ENCODE measurements at places on chromosomes 16 and 17.

DNA sequence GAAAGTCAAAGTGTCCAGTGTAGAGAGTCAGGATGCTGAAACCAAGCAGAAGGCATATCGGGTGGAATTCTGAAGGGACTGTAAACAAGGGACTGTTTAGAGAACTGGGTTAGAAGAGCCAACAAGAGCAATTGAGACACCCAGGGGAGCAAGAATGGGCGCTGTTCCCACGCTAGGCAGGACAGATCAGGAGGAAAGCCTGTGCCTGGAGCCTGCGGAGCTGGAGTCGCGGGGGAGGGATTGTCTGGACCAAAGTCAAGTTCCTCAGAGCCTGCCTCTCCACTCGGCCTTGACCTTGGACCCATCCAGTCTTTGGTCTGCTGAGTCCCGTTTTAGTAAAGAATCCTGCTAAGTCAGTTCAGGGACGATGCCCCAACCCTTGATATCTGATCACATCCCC is 14.7 kb upstream of the KLHL36 start:
- no peak for DNase-seq

GRCh38 chr16:12321311-12321842 is 344.8 kb downstream of the SNX29 start:
- DNase-seq, result no peak

DNA sequence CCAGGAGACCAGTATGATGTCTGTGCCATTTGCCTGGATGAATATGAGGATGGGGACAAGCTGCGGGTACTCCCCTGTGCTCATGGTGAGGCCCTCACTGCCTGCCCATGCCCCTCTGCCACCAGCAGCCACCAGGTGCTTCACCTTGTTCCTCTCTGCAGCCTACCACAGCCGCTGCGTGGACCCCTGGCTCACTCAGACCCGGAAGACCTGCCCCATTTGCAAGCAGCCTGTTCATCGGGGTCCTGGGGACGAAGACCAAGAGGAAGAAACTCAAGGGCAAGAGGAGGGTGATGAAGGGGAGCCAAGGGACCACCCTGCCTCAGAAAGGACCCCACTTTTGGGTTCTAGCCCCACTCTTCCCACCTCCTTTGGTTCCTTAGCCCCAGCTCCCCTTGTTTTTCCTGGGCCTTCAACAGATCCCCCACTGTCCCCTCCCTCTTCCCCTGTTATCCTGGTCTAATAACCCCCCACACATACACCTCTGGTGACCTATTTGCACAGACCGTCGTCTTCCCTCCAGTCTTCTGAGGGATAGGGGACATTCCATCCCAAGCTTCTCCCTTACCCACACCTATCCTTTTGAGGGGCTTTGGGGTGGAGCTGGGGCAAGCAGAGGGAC is 3.7 kb downstream of the PFN1 start:
- no peak for DNase-seq

- DNase-seq, result peak; percentile 57
Measured at GRCh38 chr17:3927628-3928340, 11.5 kb upstream of the P2RX1 start.

GRCh38 chr16:81693744-81694303 is 85.3 kb upstream of the PLCG2 start:
- no peak for DNase-seq

GRCh38 chr16:46954562-46954961 is 18.9 kb downstream of the DNAJA2 start:
- no peak for DNase-seq

GRCh38 chr17:31856750-31857149 is 2.3 kb downstream of the COPRS start:
- no peak for DNase-seq

DNA sequence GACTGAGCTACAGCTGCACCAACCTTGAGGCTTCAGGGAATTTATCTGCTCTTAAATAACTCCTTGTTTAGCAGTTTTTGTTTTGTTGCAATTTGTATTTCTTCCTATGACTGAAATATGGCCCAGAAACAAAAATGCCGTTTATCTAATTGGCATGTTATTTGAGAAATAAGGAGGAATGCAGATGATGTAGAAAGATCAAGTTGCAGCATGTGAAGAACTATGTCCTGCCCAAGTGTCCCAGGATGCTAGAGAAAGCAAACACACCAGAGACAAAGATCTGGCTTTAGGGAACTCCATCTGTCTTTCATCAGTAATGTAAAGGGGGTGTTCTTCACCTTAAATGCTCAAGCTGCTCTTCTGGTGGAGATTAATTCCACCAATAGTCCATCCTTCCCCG is 29.7 kb downstream of the USP31 start:
- DNase-seq, result no peak

DNA sequence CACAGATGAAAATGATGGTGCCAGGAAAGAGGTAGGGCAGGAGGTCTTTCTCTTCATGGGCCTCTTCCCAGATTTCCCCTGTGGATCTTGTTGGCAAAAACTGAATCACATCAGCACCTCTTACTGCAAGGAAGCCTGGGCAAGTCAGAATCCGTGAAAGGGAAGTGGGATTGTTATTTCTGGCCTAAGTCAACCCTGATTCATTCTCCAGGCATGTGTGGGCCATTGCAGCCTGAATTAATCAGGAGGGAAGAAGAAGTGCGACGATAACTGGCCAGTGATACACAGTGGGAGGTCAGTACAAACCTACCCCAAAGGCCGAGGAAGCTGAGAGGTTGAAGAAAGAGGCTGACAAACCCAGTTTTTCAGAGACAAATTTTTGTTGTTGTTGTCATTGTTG is 17.9 kb upstream of the NSMCE1 start:
- DNase-seq, result no peak

DNA sequence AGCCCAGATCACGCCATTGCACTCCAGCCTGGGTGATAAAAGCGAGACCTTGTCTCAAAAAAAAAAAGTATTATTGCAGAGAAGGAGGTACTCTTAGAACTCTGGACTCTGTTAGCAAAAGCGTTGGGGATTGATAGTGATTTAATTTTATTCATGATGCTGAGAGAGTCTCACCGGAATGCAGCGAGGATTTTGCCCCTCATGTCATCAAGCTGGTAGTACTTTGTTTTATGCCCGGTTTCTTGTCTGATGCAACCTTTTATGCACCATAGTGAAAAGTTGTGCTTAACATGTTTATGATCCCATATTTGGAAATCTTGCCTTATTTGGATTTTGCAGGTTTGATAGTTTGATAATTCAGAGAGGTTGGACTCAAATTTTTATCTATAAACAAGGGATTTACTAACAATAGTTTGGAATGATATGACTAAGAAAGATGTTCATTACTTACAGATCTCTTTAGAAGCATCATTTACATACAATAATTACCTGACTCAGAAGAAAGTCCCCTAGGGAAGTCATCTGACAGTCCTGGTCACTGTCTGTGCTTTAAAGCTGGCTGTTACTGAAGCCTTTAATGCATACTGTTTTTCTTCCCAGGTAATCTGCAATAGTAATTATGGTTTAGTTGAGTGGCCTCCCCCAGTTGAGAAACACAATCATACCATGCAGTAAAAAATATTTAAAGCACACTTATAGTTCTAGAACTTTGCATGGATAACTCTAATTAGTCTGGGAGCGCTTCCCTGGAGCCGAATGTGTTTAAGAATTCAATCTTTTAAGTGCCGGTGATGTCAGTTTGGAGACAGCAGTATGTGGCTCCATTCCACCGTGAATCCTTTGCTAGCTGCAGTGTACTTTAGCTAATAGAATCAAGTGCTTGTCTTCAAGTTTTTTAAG is 120.9 kb downstream of the PRKCA start:
- no peak for DNase-seq

DNA sequence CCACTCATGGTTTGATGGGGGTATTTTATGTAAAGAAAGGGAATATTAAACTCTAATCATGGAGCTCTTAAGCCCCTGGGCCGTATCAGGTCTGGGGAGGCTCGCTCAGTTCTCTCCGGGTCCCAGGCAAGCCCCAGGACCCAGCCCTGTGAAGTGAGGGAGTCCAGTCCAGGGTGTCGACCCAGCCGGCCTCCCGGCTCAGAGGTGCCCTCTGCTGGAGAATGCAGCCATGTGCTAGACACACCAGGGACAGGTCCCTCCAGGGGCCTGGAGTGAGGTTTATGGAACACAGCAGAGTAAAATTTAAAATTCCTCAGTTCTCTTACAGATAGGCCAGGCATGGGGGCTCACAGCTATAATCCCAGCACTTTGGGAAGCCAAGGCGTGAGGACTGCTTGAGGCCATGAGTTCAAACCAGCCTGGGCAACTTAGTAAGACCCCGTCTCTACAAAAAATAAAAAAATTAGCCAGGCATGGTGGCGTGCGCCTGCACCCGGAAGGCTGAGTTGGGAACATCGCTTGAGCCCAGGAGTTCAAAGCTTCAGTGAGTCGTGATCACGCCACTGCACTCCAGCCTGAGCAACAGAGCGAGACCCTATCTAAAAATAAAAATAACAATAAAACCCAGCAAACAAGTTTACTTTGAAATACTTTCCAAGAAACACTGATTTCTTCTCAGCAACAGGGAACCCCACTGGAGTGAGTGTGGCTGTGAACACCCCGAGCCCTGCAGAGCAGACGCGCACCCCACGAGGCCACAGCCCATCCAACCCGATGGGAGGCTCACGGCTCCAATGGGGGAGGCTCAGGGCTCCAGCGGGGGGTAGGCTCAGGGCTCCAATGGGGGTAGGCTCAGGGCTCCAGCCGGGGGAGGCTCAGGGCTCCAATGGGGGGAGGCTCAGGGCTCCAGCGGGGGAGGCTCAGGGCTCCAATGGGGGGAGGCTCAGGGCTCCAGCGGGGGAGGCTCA is 72.2 kb downstream of the ZNF778 start:
- DNase-seq, result peak; percentile 90

DNA sequence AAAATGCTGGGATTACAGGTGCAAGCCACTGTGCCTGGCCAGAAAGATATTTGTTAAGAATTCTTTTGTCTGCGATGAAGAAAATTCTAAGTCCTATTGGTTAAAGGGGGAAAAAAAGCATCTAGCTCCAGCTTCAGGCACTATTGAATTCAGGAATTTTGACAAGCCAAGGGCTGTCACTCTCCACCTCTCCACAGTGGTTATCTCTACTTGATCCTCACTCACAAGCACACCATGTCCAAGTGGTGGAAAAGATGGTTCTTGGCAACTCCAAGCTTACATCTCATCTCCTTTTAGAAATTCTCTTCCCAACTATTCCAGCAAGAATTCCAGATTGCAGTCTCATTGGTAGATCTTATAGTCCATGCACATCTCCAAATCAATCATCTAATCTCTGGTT is 7.1 kb downstream of the RBFOX1 start:
- DNase-seq, result no peak

DNA sequence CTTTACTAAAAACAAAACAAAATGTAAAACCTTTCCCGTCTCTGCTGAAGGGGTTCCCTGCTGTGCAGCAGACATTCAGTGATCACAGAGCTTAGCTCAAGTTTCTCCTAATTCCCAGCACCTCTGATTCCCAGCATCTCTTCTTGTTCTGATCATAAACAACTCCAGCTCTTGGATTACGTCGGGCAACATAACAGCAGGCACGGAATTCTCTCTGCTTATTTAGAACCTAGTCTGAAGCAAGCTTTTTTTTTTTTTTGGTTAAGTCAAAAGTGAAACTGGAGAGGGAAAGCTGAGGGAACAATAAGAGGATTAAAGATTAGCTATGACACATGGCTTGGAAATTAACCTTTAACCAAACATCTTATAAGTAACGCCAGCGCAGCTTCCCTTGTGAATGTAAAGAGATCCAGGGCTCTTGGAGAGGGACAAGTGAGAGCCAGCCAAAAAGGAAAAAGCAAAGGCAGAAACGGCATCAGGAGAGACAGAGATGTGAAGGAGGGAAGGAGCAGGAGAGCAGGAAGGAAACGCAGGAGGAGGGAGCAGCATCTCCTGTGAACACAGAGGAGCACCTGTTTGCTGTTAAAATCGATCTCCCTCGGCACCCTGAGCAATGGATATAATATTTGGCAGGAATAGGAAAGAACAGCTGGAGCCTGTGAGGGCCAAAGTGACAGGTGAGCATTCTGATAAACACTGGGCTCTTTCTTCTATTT is at the start of gene BCO1:
Gene BCO1, plus strand, starts transcription at position 394 of the 716 bp plus-strand sequence. Its CDS starts 220 bp downstream, at position 614.
- no peak for DNase-seq

DNA sequence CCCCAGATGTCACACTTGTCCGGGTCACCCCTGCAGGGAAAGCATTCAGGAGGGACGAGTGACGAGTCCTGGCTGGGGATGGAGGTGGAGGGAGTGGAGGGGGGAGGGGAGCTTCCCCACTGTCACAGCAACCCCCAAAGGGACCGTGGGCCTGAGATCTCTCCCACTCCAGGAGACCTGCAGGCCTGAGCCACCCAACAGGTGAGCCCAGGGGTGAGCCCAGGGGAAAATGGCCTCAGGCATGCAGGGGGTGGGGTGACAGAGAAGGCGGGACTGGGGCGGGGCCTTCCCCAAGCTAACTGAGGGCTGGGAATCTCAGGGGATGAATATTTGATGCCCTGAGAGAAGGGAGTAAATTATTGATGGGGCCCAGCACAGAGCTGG is 2.4 kb downstream of the USH1G start:
- DNase-seq, result no peak

GRCh38 chr17:726271-726919 is 6.0 kb upstream of the TLCD3A start:
- peak; percentile 40 for DNase-seq
